ENCODE measurements at places on chromosomes 2 and 18.

DNA sequence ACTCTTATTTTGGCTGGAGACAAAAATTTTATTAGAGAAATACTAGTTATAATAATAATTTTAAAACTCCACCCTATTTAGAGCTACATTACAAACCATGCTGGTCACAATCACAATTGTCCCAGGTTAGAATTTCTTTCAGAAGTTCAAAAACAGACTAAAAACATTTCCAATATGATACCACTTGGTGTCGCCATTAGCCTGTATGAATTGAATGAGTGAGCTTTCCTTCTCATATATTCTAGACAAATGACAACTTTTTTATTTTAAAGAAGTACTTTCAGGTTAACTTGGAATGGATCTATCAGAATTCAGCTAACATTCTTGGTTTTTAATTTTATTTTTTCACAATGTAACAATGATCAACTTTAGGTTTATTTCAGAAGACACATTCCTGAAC is 48.0 kb downstream of the SERPINB8 start:
- no peak for DNase-seq

- DNase-seq, result no peak
Measured at GRCh38 chr2:237254369-237254861, 159.5 kb downstream of the COL6A3 start.

DNA sequence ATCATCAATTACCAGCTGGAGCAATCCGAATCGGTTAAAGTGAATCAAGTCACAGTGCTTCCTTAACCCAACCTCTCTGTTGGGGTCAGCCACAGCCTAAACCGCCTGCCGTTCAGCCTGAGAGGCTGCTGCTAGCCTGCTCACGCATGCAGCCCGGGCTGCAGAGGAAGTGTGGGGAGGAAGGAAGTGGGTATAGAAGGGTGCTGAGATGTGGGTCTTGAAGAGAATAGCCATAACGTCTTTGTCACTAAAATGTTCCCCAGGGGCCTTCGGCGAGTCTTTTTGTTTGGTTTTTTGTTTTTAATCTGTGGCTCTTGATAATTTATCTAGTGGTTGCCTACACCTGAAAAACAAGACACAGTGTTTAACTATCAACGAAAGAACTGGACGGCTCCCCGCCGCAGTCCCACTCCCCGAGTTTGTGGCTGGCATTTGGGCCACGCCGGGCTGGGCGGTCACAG is 496 bp upstream of the ITGA4 start:
- peak; percentile 15 for DNase-seq

- DNase-seq, result no peak
Measured at GRCh38 chr2:157809212-157809611, 66.9 kb downstream of the ACVR1 start.

GRCh38 chr2:69779258-69780001 is 37.5 kb downstream of the ANXA4 start:
- no peak for DNase-seq

GRCh38 chr2:2291500-2292260 is 39.4 kb downstream of the MYT1L start:
- DNase-seq, result no peak
